Mesothelial cell of epicardium (in vitro differentiated cells): ENCODE measurements at places on chromosomes 4 and X. TPM values are rescaled to one million over a fixed set of nuclear protein-coding genes. Genes with fewer than 3 reads are reported as not detected.

GRCh38 chr4:111959222-111959621, 186.0 kb upstream of the FAM241A start:
- DNase-seq = no peak
- no peak overlapping the region for H3K4me3 ChIP-seq
- H3K36me3 ChIP-seq = no peaks in the 10 kb centered on the region
- H3K4me1 ChIP-seq = peaks cover 2% of the 10 kb centered on the region
- no peak overlapping the region for H3K27ac ChIP-seq

GRCh38 chr4:182185491-182185890, 57.7 kb upstream of the TENM3 start:
- no peaks in the 10 kb centered on the region for H3K27me3 ChIP-seq
- H3K36me3 ChIP-seq = no peaks in the 10 kb centered on the region
- DNase-seq = no peak
- no peak overlapping the region for H3K27ac ChIP-seq
- peaks cover 50% of the 10 kb centered on the region for H3K4me1 ChIP-seq
- no peak overlapping the region for H3K4me3 ChIP-seq

The GYG2 gene
- 60.8 to 68.1 TPM (median 62.8 TPM) in 3 replicates for total RNA-seq

DNA sequence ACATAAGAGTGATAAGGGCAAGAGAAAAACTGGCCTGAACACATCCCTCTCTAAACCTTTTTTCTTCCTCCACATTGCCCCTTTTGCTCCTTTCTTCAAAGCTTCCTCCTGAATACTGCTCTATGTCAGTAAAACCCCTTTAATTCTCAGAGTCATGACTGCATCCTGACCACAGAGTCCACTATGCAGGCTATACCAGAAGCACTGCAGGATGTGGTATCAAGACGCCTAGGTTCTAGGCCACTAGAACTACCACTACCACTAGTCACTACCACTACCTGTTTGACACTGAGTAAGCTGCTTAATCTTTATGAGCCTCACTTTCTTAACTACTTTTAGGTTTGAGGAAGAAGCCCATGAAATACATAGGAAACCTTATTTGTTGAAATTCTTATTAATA, 38.7 kb downstream of the ARHGEF9 start:
- no peak overlapping the region for H3K4me3 ChIP-seq
- H3K27me3 ChIP-seq = no peaks in the 10 kb centered on the region
- H3K36me3 ChIP-seq = no peaks in the 10 kb centered on the region

- peaks cover 4% of the 10 kb centered on the region for H3K4me1 ChIP-seq
- peaks cover 4% of the 10 kb centered on the region for H3K36me3 ChIP-seq
- no peaks in the 10 kb centered on the region for H3K27me3 ChIP-seq
Observed at GRCh38 chr4:123496421-123496820, 99.8 kb downstream of the SPRY1 start.

DNA sequence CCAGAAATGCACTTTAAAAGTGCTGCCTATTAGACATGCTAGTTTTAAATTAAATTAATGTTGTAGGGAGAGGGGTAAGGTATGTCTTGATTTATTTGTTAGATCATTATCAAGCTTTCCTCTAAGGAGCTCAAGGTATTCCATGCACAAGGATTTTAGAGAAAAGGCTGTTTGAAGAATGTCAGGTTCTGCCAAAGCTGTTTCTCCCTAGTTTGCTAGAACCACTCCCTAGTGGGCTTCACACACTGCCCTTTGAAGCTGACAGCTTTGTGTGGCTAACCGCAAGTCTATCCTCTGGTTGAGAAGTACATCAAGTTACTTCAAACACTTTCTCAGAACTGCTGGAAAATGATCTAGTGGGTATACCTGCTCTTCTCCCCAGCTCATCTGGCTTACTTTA, 32.3 kb downstream of the RASL11B start:
- no peak for DNase-seq
- no peaks in the 10 kb centered on the region for H3K27me3 ChIP-seq
- peak overlapping the region; percentile 45 for H3K27ac ChIP-seq
- peaks cover 19% of the 10 kb centered on the region for H3K36me3 ChIP-seq
- H3K4me3 ChIP-seq = no peak overlapping the region

- H3K27ac ChIP-seq = no peak overlapping the region
- no peak for DNase-seq
- H3K36me3 ChIP-seq = no peaks in the 10 kb centered on the region
- no peaks in the 10 kb centered on the region for H3K4me1 ChIP-seq
Observed at GRCh38 chrX:56068274-56068758, 163.8 kb upstream of the KLF8 start.

The KLHL13 gene
- 5.6 to 7.2 TPM (median 5.6 TPM) in 3 replicates for total RNA-seq

The IL2RG gene
- 0.25 TPM in 1 of 3 replicates, not detected in the others for total RNA-seq

The ENPP6 gene
- 0.11 to 0.38 TPM (median 0.22 TPM) in 3 replicates for total RNA-seq

The MRFAP1 gene
- 242 to 249 TPM (median 246 TPM) in 3 replicates for total RNA-seq

DNA sequence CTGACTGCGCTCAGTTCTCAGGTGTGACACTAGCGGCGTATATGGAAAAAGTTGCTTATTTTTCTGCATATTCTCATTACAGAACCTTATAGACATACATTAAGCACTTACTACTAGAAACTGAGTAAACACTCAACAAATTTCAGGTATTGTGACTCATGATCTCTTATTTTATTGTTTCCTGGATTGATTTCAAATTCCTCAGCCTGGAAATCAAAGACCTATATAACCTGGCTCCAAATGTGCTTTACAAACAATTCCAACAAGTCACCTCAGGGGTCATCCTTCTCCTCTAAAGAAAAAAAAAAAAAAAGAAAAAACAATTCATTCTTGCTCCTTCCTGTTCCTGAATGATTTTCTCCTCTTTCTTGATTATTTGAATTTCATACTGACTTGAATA, 152.3 kb downstream of the ADAM29 start:
- H3K27me3 ChIP-seq = no peaks in the 10 kb centered on the region
- H3K4me1 ChIP-seq = peaks cover 14% of the 10 kb centered on the region
- no peak overlapping the region for H3K4me3 ChIP-seq
- no peaks in the 10 kb centered on the region for H3K36me3 ChIP-seq
